Myometrial cell (primary cell): ENCODE measurements at places on chromosomes 7 and 10. TPM values are rescaled to one million over a fixed set of nuclear protein-coding genes. Genes with fewer than 3 reads are reported as not detected.

Gene OPN1SW
- total RNA-seq: not detected in 2 replicates

Gene HTRA1
- 49.6 and 64.0 TPM in 2 replicates for total RNA-seq

Gene SLC39A12
- not detected in 2 replicates for total RNA-seq

Gene KAT6B
- 5.5 and 7.1 TPM in 2 replicates for total RNA-seq

Gene HABP2
- not detected in 2 replicates for total RNA-seq

Gene GPR22
- 0.71 TPM in 1 of 2 replicates, not detected in the other for total RNA-seq

Gene GIMAP7
- not detected in 2 replicates for total RNA-seq

Gene GNAT3
- total RNA-seq: not detected in 2 replicates

Gene GCK
- 1.2 and 2.7 TPM in 2 replicates for total RNA-seq

Gene EN2
- not detected in 2 replicates for total RNA-seq

Gene FOXI2
- not detected in 2 replicates for total RNA-seq

Gene RNLS
- 12.4 and 36.5 TPM in 2 replicates for total RNA-seq

Gene DDC
- not detected in 2 replicates for total RNA-seq

Gene ITGA8
- total RNA-seq: not detected in 2 replicates

Gene RBM33
- total RNA-seq: 6.1 and 13.8 TPM in 2 replicates

Gene GHRHR
- total RNA-seq: not detected in 2 replicates

Gene TRDMT1
- 2.0 and 6.2 TPM in 2 replicates for total RNA-seq

Gene OPALIN
- not detected in 2 replicates for total RNA-seq

Gene RHEB
- total RNA-seq: 77.8 and 107 TPM in 2 replicates

Gene SPDYE6
- total RNA-seq: not detected in 2 replicates
